ENCODE measurements at places on chromosomes 13 and 19.

- DNase-seq: no peak
Observed at GRCh38 chr19:1675633-1676350, 23.4 kb upstream of the TCF3 start.

- DNase-seq: peak; percentile 60
Observed at GRCh38 chr13:87094646-87095045, 576.5 kb upstream of the SLITRK5 start.

GRCh38 chr13:34698945-34699344 is 243.1 kb upstream of the NBEA start:
- no peak for DNase-seq

DNA sequence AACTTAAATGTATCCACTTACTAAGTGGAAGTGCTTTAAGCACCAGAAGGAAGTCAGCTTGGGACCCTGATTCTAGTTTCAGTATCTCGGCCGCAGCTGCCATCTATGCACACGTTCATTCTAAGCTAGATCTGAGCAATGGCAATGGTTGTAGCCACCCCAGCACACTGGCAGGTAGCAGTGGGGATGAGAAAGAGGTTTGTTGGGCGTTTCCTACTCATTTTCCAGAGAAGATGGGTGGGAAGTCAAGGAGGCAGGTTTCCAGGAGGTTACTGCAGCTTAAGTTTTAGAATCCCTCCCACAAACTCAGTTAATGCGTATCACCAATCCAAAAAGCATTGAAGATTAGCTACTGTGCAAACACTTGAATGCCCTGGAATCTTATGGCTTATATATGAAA is 114.2 kb upstream of the TSC22D1 start:
- DNase-seq: no peak

DNA sequence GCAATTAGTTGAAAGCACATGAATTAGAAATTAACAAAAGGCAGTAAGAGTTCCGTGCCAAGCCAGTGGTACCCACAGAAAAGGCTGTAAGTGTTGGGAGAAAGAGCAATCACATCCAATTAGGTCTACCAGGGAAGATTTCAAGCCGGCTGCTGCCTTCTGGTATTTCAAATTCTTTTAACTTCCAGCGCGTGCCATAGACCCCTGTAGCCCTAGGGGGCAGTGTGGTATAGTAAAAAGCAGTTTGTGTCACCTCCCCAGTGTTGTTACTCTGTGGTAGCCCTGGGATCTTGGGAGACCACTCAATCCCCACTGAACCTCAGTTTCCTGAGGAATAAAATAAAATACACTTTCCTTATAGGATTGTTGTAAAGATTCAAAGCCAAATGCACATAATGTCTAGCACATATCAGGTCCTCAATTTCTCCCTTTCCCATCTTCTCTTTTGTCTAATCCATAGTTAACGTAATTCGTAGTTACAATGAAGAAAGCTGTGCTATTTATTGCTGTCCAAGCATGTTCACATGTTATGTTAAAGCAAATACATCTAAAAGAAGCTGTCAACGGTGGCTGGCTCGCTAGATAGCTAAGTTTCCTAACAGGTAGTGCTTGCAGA is 230.2 kb downstream of the TDRD3 start:
- no peak for DNase-seq

GRCh38 chr19:5789351-5789761 is 1.6 kb downstream of the DUS3L start:
- DNase-seq: no peak

- DNase-seq: no peak
Observed at GRCh38 chr13:29520671-29521070, 74.8 kb downstream of the SLC7A1 start.

DNA sequence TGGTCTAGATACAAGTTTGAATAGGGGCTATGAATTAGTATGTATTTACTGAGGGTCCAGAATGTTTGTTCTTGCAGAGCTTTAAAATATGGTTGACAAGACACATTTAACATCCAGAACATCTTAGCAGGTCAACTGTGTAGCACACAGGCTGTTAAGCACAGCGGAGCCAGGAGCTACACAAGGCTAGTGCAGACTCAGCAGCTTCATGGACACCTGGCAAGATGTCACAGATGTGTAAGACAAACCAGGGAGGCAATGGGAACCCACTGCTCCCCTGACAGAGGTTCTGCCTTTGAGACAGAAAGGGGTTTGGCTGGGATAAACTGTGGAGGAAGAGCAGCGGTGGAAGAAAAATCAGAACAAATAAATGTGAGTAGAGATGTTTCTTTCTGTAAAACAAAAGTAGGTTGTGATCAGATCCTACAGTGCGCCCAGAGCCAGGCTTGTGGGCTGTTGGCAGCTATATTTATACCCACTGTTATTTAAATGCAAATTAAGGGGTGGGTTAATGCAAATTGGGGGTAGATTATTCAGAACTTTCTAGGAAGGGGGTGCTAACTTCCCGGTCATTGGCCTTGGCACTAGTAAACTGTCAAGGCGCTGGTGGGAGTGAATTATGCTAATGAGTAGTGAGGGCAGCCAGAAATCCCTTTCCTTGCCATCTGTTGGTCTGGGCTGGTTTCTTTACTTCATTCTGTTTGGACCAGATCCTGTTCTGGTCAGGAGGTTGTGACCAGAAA is 33.0 kb downstream of the MIPEP start:
- no peak for DNase-seq

DNA sequence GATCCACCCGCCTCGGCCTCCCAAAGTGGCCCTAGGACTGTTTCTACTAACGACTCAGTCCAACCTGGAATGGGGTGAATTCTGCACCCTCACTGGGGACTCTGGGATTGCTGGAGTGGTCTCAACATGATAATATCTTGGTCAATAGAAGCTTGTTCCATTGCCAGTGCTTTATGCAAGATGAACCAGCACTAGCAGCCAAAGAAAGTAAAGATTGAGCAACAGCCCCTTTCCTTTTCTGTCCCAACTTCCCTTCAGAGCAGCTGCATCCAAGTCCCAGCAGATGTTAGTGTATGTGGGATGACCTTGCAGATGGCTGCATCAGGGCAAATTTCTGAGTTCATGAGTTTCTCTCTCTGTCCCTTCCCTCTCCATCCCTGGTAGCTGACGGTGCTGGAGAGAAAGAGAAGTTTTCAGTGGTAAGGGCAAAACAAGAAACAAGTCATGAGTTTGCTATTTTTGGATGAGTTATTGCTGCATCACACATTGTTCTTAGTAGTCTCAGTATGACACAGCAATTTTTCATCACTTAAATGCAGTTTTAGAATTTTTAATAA is 183.6 kb upstream of the EDNRB start:
- no peak for DNase-seq

DNA sequence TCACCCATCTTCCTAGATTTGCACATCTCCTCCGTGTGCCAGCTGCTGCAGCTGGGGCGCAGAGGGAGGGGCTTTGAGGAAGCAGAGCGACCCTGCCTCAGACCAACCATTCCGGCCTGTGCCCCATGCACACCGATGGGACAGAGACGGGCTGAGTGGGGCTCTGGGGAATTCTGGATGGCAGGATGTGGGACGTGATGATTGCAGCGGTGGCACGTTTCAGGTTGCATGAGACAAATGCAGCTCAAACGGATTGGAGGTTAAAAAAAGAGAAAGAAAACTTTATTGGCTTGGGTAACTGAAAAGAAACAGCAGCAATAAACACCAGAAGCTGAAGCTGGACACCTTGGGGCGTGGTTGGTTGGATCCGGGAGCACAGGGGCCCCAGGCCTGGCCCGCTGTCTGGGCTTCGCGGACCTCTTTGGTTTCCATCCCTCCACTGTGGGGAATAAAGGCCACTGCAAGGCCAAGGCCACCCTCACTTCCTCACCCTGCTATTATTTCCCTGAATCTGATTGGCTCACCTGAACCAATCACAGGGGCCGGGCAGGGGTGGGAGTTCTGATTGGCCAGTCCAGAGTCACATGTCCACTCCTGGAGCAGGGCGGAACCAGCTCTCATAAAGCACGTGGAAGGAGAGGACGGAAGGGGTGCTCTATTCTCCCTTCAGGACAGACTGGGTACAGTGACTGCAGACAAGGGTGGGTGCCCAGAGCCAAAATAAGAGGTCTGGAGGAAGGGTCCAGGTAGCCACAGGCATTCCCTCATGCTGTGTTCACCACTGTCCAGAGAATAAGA is 6.1 kb upstream of the ZNF787 start:
- DNase-seq: no peak
